Gastrocnemius medialis (tissue), 4 donors: ENCODE measurements at places on chromosomes 6 and 20. TPM values are rescaled to one million over a fixed set of nuclear protein-coding genes. Genes with fewer than 3 reads are reported as not detected.
A peak's percentile ranks its signal among the peaks of the same experiment; 100 is the strongest.

GRCh38 chr6:63272397-63272796, 47.4 kb downstream of the LGSN start:
- DNase-seq = no peak

DNA sequence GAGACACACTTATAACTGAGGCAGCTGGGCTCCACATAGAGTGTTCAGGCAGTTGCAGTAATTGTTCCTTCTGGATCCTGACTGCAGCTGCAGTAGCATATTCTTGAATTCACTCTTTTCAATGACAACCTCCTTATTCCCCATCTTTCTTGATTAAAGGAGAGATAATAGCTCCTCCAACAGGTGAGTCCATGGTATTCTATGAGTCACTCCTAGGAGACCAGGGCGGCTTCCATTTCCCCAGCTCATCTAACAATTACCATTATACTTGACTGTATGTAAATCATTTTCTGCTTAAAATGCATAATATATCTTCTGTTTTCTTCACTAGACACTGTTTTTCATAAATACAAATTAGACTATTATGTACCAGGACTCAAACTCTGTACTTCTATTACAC, 62.4 kb downstream of the TENT5A start:
- no peak for DNase-seq

GRCh38 chr20:21874127-21874526, 168.7 kb downstream of the PAX1 start:
- DNase-seq = no peak

DNA sequence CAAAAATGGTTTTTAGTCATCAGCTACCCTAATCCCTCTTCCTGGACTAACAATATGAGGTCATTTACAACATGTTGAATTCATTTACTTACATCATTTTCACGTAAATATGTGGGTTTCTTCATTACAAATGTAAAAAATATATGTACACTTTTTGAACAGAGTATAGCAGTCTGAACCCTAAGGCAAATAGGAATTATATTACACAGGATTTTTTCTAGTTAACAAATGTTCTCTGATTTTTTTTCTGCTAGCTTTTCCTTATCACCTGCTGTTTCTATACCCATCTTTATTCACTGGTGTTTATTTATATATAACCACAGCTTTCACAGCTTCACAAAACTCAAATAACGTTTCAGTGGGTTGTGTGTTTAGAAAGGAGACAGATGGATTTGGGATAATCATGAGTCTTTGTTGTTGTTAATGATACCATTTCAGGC, 21.0 kb upstream of the CD2AP start:
- DNase-seq = no peak

DNA sequence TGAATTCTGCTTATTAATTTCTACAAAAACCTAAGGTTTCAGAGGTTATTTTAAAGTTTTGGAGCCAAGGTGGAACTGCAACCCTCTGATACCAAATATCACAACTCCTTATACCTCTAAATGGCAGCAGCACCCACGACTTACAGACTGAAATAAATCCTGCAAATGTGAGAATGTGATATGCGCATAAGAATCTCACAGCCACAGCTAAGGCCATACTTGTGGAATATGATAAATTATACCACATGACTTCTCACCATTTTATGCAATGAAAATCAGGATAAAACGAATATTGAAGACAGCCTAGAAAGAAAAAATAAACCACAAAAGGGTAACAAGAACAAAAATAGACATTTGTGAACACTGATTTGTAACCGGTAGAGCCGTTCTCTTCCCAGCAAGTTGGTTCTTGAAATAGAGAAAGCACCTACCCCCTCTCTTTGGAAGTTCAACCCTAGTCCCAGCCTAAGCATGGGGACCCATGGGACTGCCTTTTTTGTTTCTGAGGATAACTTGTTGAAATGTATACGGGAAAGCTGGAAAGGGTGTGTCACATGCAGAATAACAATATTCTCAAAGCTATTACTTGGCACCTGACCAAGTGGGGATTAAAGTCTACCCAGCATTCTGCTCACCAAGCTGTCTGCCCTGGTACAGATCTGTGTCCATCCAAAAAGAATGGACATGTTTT, 47.1 kb upstream of the MCM9 start:
- DNase-seq = no peak

- no peak for DNase-seq
These were observed 98.4 kb upstream of the DUSP22 start for GRCh38 chr6:193773-194310.

GRCh38 chr6:165663736-165664558, 906 bp upstream of the PDE10A start:
- no peak for DNase-seq

DNA sequence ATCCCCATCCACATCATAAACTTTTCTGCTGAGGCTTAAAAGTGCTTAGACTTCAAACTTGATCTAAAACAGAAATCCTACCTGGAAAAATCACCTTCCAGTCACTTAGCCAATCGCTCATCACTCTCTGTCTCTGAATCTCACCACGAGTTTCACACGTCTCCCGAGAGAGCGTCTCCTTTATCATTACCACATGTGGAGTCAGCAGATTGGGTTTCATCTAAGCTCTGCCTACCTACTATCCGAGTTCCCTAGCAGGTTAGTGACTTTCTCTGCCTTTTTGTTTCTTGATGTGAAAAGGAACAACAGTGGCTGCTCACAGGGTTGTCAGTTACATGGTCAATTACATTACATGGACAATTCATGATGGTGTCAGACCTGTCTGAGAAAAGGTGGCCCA, 286.2 kb downstream of the ESR1 start:
- no peak for DNase-seq

DNA sequence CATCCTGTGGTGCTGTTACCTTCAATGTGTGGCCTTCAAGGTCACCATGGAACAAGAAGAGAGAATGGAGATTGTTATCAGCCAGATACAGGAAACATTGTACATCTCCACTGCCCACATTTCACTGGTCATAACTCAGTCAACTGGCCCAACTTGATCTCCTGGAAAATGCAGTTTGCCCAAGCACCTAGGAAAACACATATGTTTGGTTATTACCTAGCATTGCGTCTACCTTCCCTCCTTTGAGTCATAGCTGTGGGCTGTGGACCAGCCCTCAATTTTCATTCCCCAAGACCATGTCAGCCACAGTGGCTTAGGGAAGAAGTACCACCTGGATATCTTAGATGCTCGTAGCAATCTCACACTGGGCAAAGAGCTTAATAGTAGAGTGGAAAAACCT, 513.4 kb downstream of the KIF16B start:
- DNase-seq = no peak

DNA sequence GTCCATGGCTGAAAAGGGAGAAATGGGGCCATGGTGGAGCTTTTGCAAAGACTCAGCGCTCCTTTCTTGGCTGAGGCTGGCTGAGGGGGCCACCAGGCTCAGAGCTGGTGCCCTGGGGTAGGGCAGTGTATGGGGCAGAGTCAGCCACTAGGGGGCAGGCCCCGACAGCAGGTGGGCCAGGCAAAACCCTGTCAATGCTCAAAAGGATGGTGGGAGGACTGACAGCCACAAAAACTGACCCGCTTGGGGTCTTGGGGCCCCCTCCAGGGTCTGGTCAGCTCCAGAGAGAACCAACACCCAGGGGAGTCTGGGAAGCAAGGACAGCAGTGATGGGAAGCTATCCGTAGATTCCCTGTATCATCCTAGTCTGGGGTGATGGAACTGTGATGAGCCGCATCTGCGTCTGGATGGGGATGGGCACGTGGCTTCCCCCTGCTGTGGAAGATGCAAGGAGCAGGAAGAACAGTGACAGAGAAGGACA, 306.9 kb downstream of the DHX35 start:
- peak; percentile 25 for DNase-seq

GRCh38 chr6:45607798-45608197, 230.1 kb upstream of the SUPT3H start:
- DNase-seq = no peak

DNA sequence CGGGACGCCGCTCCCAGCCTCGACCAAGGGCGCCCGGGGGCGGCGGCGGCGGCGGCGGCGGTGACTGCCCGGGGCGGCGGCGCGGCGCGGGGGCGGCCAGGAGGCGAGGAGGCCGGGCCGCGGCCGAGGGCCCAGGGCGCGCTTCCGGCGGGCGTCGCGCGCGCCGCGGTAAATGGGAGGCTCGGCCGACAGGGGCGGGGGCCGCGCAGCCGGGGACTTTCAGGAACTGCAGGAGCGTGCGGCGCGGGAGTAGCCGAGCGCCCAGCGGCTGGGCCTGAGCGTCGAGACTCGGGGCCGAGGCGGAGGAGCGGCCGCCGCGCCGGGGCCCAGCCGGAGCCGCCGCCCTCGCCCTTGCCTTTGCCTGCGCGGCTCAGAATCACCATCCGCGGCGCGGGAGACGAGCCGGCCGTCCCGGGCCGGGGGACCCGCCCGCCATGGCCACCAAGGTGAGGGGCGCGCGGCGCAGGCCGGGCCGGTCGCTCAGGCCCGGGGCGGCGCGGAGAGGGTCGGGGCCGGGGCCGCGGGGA, at the start of gene SNX9:
Gene SNX9 (plus strand): TSS at position 246 of the 527 bp plus-strand sequence. CDS start 189 bp downstream, at position 435.
- DNase-seq = peak; percentile 56

GRCh38 chr6:108123946-108124345, 41.9 kb upstream of the NR2E1 start:
- no peak for DNase-seq

- no peak for DNase-seq
These were observed 506.6 kb downstream of the RNF144B start for GRCh38 chr6:18893540-18894269.

GRCh38 chr6:28567506-28567905, 41.8 kb downstream of the GPX5 start:
- DNase-seq = no peak

GRCh38 chr20:33669873-33670640, 3.3 kb downstream of the ACTL10 start:
- DNase-seq = no peak

DNA sequence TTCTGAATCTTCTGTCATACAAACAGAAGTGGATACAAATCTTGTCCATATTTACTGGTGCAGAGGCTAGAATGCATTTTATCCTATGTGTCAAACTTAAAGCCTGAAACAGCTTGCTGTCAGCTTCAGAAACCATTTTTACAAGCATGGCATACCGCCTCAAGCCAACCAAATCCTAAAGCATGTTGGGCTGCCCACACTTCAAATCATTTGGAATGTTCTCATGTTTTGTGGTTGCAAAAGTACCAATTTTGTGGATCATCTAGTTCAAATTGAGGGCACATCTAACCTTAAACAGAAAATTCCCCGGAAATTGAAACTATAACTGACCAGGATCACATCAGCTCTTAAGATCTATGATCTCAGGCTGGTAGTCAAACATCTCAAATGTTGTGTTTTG, 3.2 kb downstream of the GPR63 start:
- no peak for DNase-seq

- DNase-seq = no peak
These were observed 71.7 kb downstream of the ASXL1 start for GRCh38 chr20:32429745-32430360.

GRCh38 chr20:12748359-12748994, 260.3 kb upstream of the SPTLC3 start:
- no peak for DNase-seq

GRCh38 chr20:18254615-18255014, 33.7 kb upstream of the ZNF133 start:
- no peak for DNase-seq

GRCh38 chr20:5000263-5001173, 792 bp downstream of the SLC23A2 start:
- DNase-seq = peak; percentile 25

GRCh38 chr20:23311947-23312506, 38.6 kb upstream of the NXT1 start:
- no peak for DNase-seq

DNA sequence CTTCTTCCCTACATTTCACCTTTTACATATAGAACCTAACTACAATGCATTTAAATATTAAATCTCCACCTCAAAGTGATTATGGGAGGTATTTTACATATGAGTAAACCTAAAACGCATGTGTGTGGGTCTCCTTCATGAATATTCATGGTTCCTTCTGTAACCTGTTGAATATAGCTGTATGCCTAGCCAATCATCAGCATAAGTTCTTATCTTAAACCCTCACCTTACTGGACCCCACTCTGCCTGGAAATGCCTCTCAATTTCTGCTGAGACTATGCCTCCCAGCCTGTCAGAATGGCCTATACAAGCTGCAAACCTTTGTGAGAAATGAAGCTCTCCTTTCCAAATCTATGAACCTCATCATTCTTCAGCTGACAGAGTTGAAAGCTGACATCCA, 21.3 kb downstream of the CEP85L start:
- no peak for DNase-seq

DNA sequence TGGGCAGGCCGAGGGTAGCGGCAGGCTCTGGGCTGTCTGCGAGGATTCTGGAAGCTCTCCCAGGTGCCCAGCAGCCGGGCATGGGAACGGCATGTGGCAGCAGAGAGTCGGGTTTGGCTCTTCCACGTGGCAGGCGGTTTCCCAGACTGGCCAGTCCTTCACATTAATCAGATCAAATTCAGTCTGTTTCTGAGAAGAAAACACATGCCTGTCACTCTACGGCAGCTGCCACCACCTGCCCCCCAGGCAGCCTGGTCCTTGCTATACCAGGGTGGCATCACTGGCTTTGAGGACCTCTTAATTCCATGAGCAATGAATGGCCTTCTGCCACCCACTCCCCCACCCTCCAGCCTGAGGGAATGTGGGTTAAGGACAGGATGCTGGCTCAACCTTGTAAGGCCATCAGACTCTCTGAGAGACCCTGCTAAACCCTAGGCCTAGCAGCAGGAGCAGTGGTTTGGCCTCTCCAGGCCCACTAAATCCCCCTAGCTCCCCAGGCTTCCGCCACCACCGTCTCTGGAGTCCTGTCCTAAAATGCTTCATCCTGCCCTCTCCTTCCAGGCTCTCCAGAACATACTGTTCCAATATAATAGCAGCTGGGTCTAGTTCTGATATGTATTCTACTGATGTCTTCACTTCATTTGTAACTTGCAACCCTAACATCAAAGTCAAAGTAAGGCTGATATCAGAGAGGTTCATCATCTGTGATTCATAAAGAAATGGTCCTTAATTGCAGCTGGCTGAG, 47.8 kb downstream of the PLCG1 start:
- peak; percentile 65 for DNase-seq

GRCh38 chr6:98627129-98627775, 207.1 kb upstream of the POU3F2 start:
- DNase-seq = no peak

DNA sequence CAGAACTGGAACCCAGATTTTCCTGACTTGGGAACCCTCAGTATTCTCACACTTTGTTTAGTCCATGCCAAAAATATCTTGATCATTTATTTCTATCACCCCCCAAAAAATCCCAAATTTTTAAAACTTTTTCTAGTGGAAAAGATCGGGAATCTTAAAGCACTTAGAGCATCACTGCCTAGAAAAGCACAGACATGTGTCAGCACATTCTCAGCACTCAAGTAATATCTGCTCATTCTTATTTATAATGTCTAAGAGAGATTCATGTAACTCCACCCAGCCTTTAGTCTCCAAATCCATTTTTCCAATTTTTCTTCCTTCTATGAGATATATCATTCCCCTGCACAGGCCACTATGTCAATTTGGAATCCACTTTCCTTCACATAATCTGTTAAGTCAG, 29.9 kb upstream of the HSF2 start:
- no peak for DNase-seq

GRCh38 chr6:154399097-154399496, 42.5 kb upstream of the IPCEF1 start:
- no peak for DNase-seq

NHSL1 gene
- 1.0 TPM for total RNA-seq

IMPG1 gene
- total RNA-seq = not detected

XRN2 gene
- total RNA-seq = 49.2 TPM

METTL24 gene
- not detected for total RNA-seq

GRM1 gene
- not detected for total RNA-seq

SDCBP2 gene
- total RNA-seq = 1.3 TPM

ZNF311 gene
- not detected for total RNA-seq

CDH26 gene
- total RNA-seq = 0.29 TPM
